Activated naive CD4-positive, alpha-beta T cell treated with anti-CD3 and anti-CD28 coated beads, Interleukin-2, amount 50 U/mL, for 72 hours (primary cell): ENCODE measurements at places on chromosomes 6 and 20.

- DNase-seq: no peak
These were observed 1.3 kb upstream of the CST9L start for GRCh38 chr20:23569570-23569969.

- DNase-seq: no peak
These were observed 22.9 kb downstream of the CYP39A1 start for GRCh38 chr6:46629691-46630090.

DNA sequence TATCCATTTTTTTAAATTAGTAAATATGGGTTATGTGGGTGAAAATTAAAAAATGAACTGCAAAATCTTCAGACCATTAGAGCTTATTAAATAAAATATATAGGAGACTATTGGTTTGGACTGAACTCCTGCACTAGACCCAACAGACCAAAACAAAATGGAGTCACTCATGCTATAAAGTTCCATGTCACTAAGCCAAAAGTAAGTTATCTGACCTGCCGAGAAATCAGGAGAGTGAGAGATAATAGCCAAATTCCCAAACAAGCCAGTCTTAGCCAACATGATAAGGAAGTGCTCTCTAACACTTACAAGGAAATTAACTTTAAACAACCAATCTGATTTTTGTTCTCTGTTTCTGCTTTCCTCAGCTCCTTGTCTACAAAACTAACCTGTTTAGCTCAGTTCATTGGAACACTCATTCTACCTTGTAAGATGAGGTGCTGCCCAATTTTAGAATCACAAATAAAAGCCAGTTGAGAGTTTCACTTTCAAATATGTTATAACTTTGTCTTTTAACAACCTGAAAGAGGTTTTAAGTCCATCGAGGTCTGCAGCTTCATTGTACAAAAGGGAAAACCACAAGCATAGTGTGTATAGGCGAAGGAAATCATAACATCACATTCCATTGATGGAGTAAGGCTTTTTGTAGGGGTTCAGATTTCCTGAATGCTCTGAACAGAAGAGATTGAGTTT is 220.5 kb downstream of the TENT5A start:
- DNase-seq: no peak

- no peak for DNase-seq
These were observed 7.1 kb upstream of the SPO11 start for GRCh38 chr20:57322476-57322875.

DNA sequence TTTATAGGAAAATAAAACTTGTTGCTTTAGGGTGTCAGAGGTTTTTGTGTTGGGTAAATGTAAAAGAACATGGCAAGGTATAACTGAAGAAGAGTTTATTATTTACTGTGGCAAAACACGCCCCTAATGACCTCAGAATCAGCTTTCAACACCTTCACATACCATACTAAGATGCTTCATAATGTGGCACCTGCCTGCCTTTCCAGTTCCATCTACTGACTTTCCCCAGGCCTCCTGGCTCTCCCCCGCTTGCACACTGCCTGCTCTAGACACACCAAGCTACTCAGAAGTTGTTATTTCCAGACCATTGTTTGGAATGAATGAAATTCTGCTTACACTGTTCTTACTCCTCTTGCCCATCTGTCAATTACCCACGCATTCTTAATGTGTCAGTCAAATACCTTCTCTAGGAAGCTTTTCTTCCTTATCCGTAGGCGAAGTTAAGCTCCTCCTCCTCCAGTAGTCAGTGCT is 1.8 kb downstream of the TIAM2 start:
- no peak for DNase-seq

DNA sequence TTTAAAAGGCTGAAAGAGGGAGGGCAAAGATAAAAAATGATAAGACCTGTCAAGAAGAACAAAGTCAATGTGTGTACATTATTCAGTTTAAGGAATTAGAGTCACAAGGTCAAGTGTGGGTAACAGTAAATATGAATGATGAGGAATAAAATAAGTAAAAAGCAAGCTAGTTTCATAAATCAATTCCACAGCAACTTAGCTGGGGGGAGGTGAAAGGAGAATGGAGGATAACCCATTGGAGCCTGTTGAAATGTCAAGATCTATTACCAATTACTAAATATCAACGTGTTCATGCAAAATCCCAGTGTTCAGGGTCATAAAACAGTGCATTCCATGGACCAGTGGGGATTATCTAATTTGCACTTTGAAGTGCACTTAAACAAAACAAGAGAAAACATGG is 242.9 kb downstream of the TBX18 start:
- no peak for DNase-seq

- no peak for DNase-seq
These were observed 7.5 kb upstream of the CCDC28A start for GRCh38 chr6:138765896-138766655.

DNA sequence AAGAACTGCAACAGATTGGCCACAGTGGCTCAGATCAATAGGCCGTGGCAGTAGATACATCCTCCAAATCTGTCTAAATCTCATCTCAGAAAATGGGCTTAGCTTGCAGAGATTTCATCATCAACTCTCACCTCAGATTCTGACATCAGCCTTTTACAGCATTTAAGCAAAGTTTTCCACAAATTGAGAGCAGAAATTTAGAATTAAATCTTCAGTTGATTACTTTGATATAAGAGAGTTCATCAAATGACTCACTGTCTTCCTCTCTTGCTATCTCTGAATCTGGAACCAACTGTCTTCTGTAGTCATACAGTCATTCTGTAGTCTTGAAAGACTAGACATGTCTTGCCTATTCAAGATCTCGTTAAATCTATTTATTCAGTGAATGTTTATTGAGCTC is 45.2 kb upstream of the CTAGE9 start:
- DNase-seq: no peak

GRCh38 chr6:111798281-111798725 is 74.9 kb downstream of the FYN start:
- no peak for DNase-seq

DNA sequence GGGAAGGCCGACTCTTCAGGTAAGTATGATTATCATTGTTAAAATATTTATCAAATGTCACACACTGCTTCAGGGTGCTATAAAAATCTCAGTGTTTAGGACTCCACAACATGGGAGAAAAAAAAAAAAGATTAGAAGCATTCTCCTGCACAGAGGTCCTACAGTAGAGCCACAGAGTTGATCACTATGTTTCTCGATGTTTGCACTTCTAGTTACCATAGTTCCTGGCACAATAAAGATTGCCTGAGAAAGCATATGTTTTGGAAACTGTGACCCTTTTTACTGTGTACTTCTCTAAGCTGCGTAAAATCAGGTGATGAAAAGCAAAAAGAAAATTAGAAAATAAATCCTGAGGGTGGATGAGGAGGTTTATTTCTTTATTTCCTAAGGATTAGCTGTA is 269.9 kb upstream of the SYNCRIP start:
- no peak for DNase-seq

- DNase-seq: no peak
These were observed 88.4 kb downstream of the FAM120B start for GRCh38 chr6:170394980-170395379.

DNA sequence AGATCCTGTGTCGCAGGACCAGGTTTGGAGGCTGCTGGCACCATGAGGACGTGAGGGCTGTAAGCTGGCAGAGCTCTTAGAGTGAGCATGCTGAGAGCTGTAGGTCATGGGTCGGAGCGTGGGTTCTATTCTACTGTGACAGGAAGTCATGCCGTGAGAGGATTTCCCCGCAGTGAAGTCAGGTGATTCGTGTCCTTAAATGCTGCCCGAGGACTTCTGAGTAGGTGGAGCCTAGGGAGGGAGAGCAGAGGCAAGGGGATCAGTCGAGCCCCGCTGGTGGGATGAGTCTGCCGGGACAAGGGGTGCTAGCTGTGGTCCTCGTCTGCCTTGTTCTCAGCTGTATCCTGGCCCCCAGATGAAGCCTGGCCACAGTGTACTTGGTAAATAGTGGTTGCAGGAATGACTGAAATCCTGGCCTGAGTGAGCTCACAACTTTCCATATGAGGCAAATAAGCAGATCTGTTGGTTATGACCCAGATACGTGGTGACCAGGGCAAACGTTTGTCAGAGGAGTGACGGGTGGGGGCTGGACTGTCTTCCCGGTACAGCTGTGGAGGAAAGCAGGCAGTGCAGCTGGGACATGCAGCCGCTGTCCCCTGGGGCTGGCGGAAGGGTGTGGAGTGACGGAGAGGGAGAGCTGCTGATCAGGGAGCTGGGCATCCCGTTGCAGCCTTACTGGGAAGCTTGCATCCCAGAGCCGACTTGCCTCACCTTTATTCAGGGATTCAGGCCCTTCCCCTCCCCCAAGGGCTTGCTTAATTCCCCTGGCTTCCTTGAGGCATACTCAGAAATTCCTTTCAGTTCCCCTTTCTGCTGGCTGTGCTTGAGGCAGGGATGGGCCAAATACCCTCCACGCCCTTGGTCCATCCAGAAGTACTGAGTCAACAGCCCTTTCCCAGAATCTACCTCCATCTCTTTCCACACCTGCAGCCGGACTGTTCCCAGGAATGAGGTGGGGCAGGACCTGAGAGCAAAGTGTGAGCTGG is 250.9 kb upstream of the RREB1 start:
- DNase-seq: peak; percentile 78

- DNase-seq: no peak
These were observed 784.9 kb downstream of the TENT5A start for GRCh38 chr6:80967609-80968008.

DNA sequence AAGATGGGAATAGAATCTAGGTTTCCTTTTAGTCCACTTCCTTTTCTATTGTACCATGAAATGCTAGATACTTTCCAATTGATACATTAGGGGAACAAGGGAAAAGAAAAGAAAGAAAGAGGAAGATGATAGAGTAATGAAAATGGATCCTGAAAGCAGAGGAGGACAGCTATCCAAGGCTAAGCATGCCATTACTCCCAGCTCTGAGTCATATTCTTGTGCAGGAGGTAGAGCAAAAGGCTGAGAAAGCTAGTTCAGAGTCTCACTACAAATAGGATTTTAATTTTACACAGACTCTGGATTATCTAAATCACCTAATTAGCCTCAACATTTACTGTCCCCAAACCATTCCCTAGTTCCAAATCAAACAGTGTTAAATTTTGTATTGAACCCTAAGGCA is 23.6 kb downstream of the RWDD2A start:
- no peak for DNase-seq

DNA sequence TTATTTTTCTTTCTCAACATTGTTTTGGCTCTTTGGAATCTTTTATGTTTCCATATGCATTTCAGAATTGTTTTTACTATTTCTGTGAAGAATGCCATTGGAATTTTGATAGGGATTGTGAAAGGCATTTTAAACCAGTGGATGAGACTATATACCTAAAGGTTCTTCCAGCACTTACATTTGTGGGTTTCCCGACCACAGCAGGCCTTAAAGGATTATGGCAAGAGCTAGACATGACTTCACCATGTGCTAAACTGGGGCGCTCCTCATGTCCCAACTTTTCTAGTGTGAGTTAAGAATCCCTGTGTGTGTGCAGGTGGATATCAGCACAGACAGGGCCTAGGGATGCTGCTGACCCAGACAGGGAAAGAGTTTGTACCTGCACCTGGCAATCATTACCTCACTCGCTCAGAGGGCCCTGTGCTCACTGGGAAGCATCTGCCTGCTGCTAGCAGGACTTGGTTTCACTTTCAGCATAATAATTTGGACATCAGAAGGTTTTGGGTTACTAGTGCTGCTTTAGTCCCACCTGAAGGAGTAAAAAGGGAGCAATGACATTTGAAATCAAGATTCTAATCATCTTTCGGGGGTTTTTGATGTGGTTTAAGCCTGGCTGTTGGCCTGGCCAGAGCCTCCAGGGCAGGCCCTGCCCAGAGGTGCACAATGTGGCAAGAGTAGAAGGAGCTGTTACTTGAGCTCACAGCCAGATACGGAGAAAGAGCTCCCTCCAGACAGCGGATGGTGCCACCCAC is 137.1 kb downstream of the CDC5L start:
- no peak for DNase-seq

DNA sequence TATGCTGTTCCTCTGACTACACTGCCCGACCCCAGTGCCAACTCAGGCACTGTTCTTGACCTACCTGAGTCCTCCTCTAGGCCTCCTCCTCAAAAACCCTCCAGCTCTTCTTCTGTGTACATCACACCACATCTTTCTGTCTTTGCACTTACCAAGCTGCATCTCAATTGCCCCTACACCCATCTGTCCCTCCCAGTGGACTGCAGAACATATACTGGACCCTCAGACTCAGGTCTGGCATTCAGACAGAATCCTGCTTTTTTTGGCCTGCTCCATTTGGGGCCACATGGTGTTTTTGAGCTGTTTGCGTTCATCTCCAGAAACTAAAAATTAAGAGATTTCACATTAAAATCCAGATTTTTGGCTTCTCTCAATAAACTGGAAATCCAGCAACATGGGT is 23.2 kb upstream of the YWHAB start:
- DNase-seq: no peak

GRCh38 chr6:104799134-104799657 is 60.5 kb downstream of the HACE1 start:
- no peak for DNase-seq

GRCh38 chr6:1749041-1749440 is 139.3 kb downstream of the FOXC1 start:
- no peak for DNase-seq

GRCh38 chr6:130838951-130839350 is 11.7 kb downstream of the SMLR1 start:
- no peak for DNase-seq

GRCh38 chr6:107713563-107713962 is 110.5 kb downstream of the SCML4 start:
- no peak for DNase-seq

- DNase-seq: no peak
These were observed 59.5 kb downstream of the ID4 start for GRCh38 chr6:19896693-19897010.

DNA sequence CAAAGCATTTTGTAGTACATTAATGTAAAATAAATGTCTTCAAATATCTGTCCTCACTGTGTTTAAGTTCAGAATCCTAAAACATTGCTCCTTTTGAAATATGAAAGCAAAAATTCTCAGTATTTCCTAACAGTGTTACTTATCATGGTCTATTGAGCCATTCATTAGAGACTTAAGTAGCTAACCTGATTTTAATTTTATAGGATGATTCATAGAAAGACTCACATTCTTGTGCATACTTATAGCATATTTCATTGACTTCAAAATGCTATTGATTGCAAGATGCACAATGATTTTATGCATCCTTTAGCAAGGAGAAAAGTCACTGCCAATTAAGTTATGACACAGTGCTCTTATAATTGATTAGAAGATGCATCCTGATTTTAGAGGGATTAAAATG is 85.7 kb downstream of the HIVEP1 start:
- DNase-seq: no peak

DNA sequence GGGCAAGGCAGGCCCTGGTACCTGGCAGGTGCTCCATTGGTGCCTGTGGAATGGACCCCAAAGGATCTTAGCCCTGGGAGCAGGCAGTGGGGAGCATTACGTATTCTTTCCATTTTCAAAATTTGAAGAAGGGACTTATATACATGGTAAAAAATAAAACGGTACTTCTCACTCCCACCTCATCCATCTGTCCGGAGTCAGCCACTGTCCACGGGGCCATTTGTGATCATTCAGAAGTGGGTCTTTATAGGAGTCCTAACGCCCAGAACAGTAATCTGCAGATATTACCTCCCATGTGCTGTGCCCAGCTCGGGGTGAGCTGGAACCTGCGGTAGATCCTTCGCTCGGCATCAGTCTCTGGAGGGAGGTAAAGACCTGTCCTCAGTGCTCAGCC is 110.4 kb downstream of the SYCP2 start:
- no peak for DNase-seq

GRCh38 chr20:56442389-56443365 is 25.8 kb upstream of the RTF2 start:
- no peak for DNase-seq

GRCh38 chr6:102039441-102039840 is 645.9 kb downstream of the GRIK2 start:
- DNase-seq: no peak
